Activated T-cell treated with anti-CD3 and anti-CD28 coated beads for 48 hours (primary cell): ENCODE measurements at places on chromosomes 13 and 19.

DNA sequence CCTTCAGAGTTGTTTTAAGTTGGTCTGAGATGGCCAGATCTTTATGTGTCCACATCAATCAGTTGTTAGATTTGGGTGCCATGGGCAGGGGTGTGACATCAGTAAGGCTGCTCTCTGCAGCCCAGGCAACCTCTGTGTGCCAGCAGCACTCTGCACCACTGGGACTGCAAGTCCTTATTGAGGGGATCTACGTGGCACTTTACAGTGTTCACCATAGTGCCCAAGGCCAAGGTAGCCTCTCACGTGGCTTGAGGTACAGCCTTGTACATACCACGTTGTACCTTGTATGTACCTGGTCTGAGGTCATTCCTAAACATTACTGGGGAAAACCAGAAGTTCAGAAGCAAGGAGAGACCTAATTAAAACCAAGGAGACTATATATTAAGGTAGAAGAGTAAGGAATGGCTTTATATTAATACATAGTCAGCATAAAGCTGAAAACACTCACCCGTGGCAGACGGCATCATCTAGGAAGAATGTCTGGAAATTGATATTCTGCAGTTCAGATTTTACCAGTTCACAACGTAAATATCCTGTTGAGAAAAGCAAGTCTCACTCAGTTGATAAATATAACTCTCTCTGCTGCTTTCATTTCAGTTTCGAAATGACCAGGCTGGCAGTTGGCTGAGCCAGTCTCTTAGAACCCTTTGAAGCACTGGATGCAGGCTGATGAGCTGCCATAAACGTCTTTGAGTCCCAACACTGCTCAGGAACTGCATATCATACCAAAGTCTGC lies 128.8 kb downstream of the ZDHHC20 start:
- DNase-seq = no peak

DNA sequence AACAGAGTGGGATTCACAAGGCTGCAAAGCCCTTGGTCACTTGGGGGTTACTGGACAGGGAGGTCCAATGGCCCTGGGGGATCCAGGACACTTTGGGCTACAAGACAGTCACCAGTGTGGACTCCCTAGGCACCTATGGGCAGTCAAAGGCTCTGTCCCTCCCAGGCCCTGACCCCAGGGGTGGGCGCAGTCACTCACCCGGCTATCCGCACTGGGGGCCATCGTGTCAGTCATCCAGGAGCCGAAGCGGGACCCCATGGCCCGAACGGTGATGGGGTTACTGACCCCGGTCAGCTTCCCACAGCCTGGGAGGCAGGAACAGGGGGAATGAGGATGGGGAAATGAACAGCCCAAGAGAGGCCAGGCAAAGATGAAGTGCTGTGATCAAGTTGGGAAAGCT lies 21.5 kb downstream of the PIN1 start:
- DNase-seq = no peak

- DNase-seq = no peak
These were observed 297.5 kb downstream of the ENOX1 start for GRCh38 chr13:43489233-43489632.

DNA sequence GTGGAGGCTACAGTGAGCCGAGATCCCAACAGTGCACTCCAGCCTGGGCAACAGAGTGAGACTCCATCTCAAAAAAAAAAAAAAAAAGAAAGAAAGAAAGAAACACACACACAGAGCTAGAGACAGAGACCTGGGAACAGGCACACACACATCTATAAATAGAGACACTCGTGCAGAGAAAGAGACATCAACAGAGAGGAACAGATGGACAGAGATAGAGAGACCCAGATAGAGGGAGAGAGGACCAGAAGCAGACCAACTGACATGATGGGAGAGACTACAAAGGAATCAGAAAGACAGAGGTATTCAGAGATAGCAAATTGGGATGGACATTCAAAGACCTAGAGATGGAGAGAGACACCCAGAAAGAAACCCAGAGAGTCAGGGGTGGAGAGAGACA lies 2.1 kb upstream of the CA11 start:
- no peak for DNase-seq

GRCh38 chr13:96089139-96089538 lies 768 bp upstream of the HS6ST3 start:
- DNase-seq = no peak

DNA sequence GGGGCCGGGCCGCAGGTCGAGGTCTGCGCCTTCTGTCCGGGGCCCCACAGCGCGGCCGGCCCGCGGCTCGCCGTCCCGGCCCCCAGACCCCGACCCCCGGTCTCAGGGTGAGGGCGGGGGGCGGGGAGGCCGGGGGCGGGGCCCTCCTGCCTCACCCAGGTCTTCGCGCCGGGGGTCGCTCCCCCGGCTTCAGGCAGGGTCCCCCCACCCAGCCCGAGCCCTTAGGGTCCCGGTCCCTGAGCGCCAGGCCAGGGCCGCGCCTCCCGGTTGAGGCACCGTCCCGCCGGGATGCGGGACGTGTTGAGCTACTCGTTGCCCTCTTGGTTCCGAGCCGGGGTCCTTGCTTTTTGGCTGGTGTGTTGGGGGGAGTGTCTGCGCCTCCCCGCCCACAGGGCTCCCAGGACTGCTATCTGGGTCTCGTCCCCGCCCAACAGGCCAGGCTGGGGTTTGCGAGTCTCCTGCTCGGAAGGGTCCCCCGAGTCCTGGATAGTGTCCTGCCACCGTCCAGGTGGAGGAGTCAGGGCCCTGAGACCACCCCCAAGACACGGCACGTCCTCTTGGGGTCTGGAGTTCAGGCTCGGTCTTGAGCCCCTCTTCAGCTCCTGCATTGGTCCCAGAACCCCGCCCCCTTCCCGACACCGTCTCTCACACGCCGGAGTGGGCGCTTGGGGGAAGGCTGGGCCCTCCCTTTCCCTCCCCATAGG lies 452 bp downstream of the PIAS4 start:
- no peak for DNase-seq

DNA sequence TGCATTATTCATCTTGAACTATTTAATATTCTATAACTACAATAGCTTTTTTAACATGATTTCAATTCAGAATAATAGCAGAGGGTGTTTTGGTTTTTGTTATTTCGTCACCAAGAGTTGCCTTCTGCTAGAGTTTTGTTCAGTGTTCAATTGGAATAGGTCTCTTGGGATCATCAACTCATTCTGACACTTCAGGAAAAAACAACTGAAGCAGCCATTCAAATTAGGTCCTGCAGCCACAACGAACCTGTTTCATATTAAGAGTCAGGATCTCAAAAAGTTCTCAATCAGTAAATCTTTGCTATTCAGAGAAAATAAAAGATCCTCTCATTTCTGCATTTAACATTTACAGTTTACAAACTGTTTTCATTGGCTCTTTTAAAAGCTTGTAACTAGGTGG lies 2.4 kb upstream of the CHAMP1 start:
- DNase-seq = no peak

DNA sequence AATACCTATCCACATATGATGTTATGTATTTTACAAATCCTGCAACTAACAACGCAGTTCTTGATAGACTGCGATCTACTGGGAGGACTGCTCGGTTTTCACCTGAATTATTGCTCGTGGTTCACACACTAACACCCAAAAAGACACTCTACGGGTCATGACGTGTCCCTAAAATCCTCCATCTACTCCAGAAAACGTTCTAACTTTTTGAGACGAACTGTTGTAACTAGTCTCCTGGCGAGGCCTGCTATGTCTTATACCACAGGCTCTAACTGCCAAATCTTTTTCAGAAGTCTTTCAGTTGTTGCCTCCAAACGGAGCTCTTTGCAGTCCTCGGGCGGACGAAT lies 108.2 kb downstream of the KCNRG start:
- DNase-seq = no peak

DNA sequence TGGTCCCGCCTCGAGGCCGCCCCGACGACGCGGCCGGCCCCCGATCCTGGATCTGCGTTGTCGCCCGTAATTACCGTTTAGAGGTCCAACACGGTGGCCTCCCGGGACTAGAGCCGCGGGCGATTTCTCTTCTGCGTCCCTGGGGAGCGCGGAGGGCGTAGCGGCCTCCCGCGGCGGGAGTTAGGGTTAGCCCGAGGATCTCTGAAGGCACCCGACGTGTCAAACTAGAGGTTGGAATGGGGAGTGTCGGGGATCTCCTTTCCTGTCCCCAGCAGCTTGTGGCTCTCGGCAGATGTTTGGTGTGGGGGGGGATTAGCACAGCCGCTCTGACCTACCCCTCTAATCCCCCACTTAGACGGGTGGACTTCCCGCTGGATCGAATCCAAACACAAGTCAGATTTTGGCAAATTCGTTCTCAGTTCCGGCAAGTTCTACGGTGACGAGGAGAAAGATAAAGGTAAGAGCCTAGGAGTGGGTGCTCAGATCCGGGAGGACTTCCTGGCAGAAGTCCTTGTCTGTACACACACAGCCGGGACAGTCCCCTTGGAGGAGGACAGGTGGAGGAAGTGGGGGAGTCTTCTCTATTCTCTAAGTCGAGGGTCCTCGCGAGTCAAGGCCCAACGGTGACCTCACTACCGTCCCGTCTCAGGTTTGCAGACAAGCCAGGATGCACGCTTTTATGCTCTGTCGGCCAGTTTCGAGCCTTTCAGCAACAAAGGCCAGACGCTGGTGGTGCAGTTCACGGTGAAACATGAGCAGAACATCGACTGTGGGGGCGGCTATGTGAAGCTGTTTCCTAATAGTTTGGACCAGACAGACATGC lies 581 bp downstream of the CALR start:
- no peak for DNase-seq
